Stromal cell of bone marrow (primary cell): ENCODE measurements at places on chromosomes 1 and 21.

- no peak for DNase-seq
Measured at GRCh38 chr1:172468296-172468695, 24.4 kb upstream of the PIGC start.

DNA sequence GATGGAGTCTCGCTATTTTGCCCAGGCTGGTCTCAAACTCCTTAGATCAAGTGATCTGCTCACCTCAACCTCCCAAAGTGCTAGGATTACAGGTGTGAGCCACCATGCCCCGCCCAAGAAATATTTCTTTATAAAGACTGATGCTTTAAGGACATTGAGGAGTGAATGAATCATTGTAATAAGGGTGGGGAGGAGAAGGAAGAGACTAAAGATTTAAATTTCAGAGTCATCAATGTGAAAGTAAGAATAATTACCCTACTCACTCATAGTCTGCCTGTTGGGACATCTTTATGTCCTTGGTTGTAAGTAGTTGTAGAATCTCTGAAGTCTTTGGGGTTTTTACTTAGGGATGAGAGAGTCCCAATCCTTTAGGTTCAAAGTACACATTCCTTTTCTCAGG is 7.3 kb downstream of the KDM1A start:
- DNase-seq: no peak

- DNase-seq: no peak
Measured at GRCh38 chr1:17601643-17602382, 62.3 kb downstream of the ARHGEF10L start.

- no peak for DNase-seq
Measured at GRCh38 chr1:155871390-155871789, 12.0 kb downstream of the SYT11 start.

GRCh38 chr1:152189657-152190442 is 30.8 kb upstream of the RPTN start:
- peak; percentile 38 for DNase-seq
